EL (cell line): ENCODE measurements at places on chromosomes 5 and 9.

- no peak for DNase-seq
These were observed 206.9 kb upstream of the MVB12B start for GRCh38 chr9:126119731-126120130.

- DNase-seq = peak; percentile 27
These were observed 21.4 kb downstream of the PJA2 start for GRCh38 chr5:109388407-109388806.

DNA sequence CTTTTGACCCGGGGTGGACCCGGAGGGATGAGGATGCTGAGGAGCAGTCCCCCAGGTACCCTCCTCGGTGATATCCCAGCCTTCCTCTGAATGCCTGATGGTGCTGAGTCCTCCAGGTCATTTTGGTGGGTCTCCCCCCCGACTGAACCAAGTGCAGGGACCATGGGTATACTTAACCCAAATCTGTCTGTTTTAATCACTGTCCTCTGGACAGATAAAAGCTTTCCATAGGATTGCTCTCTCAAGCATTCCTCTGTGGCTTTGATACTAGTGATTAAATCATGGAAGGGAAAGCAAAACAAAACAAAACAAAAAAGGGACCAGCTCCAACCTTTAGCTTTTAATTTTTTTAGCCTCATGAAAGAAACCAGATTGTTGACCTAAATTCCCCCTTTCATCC is 26.0 kb downstream of the PAPPA start:
- DNase-seq = no peak

DNA sequence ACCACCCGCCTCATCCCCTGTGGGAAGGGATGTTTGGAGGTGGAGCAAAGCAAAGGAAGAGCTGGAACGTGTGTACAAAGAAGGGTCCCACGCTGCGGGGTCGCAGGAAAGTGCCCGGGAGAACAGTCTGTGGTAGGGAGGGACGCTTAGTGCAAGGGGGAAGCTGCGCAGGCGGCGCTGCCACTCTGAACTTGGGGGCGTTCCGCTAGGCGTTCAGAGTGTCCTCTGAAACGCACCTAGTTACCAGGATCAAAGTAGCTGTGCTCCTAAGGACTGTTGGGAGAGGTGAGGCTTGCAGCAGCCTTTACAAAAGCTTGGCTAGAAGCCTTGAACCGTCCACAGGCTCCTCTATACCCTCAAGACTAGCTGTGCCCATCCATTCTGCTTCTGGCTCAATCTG is 29.3 kb upstream of the PDE8B start:
- no peak for DNase-seq

DNA sequence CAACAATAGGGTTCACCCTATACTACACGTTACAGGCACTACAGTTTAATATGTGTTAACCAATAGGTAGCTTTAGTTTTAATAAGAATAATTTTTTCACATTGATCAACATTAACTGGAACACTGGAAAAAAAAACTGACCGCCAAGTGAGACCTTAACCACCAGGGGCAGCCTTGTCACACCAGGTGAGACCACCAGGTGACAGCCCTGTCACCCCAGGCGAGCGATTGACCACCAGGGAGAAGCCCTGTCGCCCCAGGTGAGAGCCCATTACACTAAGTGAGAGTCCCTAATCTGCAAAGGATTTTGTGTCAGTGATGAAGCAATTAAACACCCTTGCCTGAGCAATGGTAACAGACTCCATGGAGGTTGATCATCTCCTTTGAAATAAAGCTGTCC is 75.4 kb upstream of the SYK start:
- DNase-seq = no peak

- DNase-seq = peak; percentile 32
These were observed 142.9 kb upstream of the MSX2 start for GRCh38 chr5:174581479-174581878.

- DNase-seq = no peak
These were observed 201 bp downstream of the DOLK start for GRCh38 chr9:128947277-128947526.

DNA sequence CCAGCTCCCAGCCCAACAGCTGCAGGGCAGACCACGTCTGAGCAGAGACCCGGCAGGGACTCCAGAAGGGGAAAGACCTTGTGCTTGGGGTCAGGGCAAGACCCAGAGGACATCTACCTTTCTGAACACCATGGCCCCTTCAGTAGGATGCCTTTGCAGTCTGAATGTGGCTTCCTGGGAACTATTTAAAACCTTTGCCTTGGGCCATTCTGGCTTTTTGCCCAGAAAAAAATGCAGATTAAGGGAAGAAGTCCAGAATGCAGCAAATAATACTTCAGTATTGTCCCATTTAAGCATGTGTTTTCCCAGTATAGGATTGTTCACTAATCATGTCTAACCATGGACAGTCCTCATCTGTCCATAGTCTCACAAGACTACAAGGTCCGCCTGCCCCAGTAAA is 67.5 kb upstream of the ERCC6L2 start:
- DNase-seq = peak; percentile 72

GRCh38 chr5:109584986-109585599 is 104.6 kb upstream of the MAN2A1 start:
- DNase-seq = peak; percentile 46

- DNase-seq = no peak
These were observed 227.9 kb upstream of the TARS1 start for GRCh38 chr5:33212900-33213299.

DNA sequence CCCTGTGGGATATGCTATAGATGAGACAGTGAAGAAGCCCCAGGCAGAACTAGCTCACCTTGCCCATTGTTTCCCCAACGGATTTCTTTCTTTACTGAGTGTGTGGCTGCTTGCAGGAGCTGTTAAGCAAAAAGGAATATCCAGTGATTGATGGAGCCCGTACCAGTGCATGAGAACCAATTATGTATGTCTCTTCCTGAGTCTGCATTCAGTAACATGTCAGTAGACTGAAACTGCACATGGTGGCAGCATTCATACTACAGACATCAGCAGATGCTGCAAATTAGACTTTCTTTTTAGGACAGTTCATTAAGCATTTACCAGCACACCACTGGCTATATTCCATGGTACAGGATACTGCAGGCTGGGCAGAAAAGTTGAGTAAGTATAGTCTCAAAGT is 90.3 kb upstream of the PLCXD3 start:
- DNase-seq = no peak

DNA sequence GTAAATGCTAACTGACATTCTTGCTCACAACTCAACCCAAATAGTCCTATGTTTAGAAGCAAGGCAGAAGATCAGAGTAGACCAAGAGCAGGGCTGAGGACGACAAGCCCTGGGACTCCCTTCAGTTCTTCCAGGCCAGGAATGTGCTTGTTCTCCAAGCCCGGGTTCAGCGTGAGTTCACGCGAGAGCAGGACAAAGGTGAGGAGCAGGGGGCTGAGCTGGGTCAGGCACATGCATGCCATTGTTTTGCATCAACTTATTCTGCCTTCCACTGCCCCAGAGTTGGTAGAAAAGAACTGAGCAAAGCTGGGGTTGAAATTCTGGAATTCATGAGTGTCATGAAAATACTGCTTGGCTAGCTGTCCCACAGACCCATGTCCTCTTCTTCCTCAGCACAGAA is 206.5 kb downstream of the PAX5 start:
- DNase-seq = no peak

DNA sequence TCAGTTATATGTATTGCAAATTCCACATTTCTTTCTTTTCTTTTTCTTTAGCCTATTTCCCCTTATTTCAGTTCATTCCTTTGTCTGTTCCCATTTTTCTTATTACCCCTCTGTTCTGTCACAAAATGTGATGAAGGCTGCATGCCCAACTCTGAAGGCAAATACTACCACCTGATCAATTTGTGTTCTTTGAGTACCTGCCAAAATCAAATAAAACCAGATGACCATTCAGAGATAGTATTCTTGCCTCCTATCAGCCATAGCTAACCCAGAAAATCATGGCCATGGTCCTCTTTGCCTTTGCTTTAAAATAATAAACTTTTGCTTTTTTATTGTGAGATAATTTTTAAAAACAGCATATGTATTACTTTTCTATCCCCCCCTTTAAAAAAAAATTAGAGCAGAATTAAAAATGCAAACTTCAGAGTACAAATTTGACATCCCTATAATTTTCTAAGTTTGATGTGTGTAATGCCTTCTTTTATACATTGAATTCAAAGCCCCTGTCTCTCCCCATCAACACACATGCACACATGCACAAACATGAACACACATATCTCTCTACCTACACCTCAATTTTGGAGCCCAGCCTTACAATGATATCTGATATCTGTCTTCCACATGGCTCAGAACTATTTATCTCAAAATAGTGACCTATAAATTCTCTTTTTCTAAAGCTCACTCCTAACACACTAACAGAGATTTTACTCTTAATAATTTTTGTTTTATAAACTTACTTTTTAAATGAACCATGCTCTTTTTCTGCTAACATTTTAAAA is 3.5 kb downstream of the RFESD start:
- no peak for DNase-seq

GRCh38 chr9:112061152-112061740 is 113.9 kb downstream of the SUSD1 start:
- DNase-seq = peak; percentile 98

GRCh38 chr9:720239-720881 is 121.1 kb upstream of the DMRT1 start:
- no peak for DNase-seq

DNA sequence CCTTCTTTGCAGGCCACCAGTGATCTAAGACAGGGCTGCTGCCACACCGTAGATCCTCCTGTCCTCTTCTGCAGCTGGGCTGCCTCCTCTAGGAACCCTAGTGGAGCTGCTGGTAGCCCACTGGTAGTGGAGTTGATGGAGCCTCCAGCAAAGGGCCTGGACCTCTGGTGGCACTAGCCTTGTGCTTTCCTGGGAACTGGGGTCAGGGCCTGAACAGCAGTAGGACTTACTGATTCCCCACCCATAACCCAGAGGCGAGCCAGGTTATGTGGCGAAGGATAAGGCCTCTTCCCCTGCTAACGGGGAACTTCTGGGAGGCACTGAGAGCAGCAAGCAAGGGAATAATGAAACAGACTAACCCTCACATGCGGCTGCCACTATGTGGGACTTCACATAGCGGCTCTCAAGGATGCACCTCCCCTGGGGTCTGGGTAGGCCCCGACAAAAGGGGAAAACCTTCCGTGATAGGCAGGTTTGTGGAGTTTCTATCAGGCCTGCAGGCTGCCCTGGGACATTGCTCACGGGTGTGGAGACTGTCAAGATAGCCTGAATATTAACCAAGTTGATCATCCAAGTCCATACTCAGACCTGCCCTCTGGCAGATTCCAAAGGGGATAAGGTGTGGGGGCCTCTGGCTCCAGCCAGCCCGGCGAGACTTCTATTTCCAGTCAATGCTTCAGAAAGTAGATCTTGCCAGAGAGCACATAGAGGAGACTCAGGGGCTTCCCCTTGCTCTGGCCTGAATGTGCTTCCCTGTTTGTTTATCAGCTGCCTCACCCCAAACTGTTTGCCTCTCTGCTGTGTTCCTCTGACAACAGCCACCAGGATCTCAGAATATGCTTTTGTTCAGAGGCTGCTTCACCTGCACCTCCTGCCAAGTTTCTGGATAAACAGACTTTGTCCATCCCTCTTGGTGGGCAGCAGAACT is 7.4 kb downstream of the SLC22A4 start:
- DNase-seq = no peak

DNA sequence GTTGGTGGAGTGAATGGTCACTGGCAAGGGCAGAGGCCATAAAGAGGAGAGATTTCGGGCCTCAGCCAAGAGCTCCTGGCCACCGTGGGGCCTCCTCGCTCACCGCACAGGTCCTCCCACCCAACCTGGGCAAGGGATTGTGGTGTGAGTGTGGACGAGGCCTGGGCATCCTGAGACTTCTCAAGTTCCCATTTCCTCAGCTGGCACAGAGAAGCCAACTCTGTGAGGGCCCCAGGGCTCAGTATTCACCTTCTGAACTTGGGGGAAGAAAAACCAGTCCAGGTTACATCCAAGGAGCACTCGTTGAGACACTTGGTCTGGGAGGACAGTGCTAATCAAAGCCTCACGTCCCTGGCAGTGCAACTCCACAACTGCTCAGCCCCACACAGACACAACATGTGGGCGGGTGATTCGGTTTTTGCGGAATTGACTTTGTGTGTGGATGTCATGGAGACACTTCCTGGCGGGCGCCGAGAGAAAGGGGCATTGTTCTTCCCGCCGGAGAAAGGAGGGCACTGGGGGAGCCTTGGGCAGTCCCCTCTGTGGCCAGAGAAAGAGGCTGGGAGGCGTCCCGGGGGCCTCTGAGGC is 28.5 kb upstream of the NKD2 start:
- no peak for DNase-seq

DNA sequence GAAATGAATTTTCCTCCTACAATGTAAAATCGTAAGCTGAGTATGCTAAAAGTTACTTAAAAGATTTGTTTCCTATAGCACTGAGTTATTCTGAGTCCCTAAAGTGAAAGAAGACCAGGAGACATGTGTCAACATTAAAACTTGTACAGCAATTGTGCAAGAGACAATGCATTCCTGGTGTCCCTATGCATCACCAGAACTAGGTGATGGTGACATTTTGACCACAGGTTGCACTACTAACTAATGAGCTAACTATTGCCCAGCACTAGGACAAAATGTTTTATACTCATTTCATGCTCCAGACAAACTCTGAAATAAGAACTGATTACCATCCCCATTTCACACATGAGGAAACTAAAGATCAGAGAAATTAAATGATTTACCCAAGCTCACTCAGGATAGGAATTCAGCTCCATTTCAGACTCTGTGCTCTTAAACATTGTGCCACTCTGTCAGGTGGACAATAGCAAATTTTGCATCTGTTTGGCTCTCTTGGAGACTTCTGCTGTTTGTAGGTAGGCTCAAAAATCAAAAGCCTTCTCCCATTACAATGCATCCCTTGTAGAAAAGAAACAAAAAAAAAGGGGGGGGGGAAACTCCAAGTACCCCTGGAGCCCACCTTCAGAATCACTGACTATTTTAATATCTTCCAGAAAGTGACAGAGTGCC is 269.2 kb downstream of the ACTL7B start:
- peak; percentile 11 for DNase-seq

DNA sequence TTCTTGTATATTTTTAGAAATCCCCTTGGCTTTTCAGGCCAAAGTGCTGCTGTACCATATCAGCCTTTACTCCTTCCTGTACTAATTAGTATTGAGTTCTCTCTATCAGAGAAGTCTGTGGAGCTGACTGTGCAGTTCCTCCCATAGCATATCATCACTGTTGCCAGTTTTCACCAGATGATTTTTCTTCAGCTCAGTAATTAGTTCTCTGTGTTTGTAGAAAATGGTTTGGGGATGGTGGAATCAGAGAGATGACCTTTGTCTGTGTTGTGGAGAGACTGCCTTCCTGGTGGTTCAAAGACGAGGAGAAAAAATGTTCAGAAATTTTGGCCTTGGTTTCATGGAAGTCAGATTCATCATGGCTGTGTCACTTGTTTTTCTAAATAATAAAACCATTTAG is 227.5 kb upstream of the ACTBL2 start:
- DNase-seq = no peak

DNA sequence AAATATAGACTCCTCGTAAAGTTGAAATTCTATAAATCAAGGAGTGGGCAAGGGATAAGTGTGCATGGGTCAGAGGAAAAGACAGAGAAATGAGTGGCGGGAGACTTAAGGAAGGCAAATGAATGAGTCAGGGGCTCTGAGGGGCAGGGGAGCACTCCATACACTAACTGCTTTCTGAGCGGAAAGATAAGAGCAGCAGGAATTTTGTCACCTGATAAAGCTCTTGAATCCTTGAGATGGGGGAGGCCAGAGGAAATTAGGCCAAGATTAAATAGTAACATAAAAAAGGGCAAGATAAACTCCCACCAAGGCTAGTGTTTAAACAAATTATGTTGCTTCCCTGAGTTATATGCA is 191.0 kb upstream of the S1PR3 start:
- no peak for DNase-seq

GRCh38 chr9:85944672-85945071 is 3.7 kb downstream of the NAA35 start:
- no peak for DNase-seq

- no peak for DNase-seq
These were observed 131.6 kb downstream of the SEMA6A start for GRCh38 chr5:116442931-116443551.

- DNase-seq = peak; percentile 36
These were observed 5.4 kb downstream of the NACC2 start for GRCh38 chr9:136089697-136090045.
